ENCODE measurements at places on chromosomes 1 and 21. TPM values are rescaled to one million over a fixed set of nuclear protein-coding genes. Genes with fewer than 3 reads are reported as not detected.
A peak's percentile ranks its signal among the peaks of the same experiment; 100 is the strongest.

- no peak for DNase-seq
Observed at GRCh38 chr1:110255392-110255787, 45.3 kb downstream of the KCNC4 start.

DNA sequence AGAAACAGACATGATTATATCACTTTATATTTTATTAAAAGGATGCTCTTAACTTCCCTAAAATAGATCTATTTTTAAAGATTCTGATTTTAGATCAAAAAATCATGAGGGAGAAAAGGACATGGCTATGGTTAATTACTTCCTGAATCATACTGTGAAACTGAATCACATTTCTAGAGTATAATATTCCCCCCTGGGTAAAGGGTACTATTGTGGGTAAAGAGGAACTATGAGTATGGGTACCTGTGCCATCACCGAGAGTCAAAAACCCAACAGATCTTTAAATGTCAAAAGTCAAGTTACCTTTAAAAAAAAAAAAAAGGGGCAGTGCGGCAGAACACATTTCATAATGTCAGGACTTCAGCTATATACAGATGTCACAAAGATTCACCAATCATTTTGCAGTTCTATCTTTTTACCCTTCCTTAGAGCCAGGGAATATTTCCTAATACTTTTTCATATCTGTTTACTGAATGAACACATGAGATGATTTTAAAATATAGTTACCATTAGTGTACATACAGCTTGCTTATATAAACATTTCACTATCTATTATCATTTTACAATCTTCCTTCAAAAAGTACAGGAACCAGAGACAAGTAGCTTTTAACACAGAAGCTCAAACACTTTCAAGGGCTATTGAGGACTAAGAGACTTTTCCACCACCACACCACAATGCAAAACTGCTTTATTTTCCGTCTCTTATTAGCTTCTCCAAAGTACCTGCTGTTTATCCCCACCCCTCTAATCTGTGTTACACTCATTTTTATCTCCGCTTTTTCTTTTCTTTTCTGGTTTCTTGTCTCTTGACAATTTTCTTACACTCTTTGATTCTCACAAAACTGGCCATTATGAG, 45.0 kb downstream of the EVI5 start:
- no peak for DNase-seq

GRCh38 chr1:201028461-201028889, 5.0 kb upstream of the KIF21B start:
- no peak for DNase-seq

DNA sequence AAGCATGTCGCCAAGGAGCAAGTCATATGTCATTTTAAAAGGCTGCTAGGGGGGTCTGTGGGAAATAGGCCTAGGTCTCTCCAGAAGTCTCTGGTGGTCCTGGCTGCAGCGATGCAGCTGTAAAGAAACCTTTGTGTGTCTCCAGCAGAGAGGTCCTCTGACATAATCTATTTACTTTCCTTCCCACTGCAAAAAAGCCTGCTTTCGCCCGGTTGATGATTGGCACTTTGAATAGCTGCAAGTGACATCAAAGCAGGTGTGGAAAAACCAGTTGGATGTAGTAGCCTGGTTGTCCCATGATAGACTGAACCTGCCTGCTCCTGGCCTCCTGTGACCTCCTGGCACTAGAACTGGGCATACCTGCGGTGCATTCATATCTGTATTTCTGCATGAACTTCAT, 13.8 kb downstream of the RASSF5 start:
- DNase-seq, result no peak

GRCh38 chr1:66546047-66546810, 12.3 kb downstream of the SGIP1 start:
- DNase-seq, result no peak

GRCh38 chr1:209727286-209727685, 22.6 kb downstream of the HSD11B1 start:
- no peak for DNase-seq

DNA sequence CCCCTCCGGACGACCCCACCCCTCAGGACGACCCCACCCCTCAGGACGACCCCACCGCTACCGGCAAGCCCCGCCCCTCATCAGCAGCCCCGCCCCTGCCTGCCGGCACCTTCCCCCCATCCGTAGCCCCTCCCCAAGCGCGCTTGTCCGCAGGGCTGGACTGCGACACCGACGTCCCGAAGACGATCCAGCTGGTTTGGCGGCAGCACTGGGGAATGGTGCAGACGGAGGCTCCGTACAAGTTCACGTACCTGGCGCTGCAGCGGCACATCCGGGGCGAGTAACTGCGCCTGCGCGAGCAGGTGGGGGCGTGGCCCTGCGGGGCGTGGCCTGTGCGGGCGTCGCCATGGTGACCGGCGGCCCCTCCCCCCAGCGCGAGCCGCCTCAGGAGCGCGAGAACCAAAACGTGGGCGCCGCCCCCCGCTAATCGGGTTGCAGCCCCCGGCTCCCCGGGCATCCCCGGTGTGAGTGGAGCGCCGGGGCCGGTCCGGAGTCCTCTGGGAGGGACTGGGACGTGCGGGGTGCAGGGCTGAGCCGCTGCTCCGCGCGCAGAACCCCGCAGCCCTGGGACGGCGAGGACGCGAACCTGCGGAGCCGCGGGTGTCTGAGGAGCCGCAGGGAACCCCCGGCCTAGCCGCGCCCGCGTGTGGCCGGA, 4.9 kb downstream of the RNF223 start:
- peak; percentile 94 for DNase-seq

DNA sequence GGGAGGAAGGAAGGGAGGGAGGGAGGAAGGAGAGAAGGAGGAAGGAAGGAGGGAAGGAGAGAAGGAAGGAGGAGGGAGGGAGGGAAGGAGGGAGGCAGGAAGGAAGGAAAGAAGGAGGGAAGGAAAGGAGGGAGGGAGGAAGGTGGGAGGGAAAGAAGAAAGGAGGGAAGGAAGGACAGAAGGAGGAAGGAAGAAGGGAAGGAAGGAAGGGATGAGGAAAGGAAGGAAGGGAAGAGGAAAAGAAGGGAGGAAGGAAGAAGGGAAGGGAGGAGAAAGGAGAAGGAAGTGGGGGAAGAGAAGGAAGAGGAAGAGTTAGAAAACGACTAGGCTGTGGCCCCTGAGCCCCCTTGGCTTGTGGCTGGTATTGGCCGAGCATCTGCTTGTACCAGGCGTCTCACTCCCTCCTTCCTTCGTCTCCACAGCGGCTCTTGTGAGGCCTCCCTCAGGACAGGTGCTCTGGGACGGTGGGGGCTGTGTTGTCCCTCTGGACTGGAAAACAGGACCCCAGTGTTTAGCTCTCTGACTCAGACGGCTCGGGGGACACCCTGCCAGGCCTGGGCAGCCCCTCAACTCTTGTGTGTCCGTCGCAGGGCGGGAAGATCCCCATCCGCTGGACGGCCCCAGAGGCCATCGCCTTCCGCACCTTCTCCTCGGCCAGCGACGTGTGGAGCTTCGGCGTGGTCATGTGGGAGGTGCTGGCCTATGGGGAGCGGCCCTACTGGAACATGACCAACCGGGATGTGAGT, 36.2 kb upstream of the C1QA start:
- DNase-seq, result no peak

DNA sequence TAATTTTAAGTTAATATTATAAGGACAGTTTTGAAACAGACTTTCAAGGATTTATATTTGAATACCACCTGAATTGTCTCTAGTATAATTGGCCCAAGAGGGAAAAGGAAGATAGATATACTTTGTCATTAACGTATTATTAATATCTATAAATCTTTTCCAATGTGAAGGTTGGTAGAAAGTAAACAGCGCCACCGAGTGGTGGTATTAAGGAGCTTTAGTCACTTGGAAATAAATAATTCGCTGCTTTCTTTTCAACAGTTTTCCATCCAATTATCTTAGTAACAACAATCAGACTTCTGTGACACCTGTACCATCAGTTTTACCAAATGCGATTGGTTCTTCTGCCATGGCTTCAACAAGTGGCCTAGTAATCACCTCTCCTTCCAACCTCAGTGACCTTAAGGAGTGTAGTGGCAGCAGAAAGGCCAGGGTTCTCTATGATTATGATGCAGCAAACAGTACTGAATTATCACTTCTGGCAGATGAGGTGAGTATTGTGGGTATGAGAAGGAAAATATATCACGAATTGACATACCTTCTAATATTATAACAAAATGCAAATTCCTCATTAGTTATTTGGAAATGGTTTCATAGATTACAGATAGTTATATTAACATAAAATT, 37.7 kb downstream of the SH3GLB1 start:
- DNase-seq, result peak; percentile 26

DNA sequence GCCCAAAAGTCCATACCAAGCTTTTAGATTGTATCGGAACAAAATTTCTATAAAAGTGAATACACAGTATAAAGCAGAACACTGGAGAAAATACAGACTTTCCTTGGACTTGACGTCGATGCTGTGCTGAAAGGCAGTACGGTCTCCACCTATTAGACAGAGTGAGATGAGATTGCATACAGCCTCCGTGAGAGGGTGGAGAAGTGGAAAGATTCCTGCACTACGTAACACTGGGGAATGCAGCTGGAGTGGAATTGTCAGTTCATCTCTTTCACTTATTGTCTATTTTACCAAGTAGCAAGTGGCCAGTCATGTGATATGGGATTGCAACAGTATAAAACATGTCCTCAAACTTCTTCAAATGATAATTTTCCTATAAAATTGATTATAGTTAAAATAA, 209.5 kb downstream of the ZP4 start:
- no peak for DNase-seq

- no peak for DNase-seq
Observed at GRCh38 chr1:107889524-107889923, 75.5 kb downstream of the VAV3 start.

GRCh38 chr1:50724626-50725286, 235.3 kb downstream of the FAF1 start:
- DNase-seq, result no peak

DNA sequence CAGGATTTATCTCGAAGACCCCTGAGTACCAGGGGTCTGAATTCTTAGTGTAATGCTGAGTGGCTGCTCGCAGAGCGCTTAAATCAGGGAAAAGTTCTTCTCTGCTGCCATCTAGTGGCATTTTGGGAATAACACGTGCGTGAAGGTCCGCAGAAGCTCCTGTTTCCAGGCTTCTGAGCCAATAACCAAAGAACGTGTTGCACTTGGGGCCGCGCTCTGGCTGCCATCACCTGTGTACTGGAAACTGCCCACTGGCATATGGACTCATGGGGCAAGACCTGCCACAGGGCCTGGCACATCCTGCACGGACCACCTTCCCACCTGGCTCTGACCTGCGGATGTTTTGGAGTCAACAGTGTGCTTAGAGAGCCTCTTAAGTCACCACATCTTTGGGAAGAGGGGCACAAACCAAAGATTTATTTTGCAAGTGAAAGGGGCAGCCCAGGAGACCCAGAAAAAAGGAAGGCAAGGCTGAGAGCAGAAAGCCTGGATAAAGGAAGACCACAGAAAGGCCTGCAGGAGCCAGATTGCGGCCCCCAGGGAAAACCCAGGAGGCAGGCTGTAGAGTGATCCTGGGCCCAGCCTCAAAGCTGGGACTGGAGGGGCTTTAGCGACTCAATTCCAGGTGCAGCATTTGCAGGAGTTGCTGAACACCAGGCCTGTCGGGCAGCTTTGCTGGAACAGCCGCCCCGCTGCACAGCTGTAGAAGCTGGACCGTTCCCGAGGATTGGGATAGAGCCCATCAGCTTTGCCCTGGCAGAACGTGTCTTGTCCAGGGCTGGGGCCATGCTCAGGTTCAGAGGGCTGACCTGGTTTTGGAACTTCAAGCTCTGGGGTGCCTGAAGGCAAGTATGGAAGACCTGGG, 13.0 kb downstream of the CHIT1 start:
- DNase-seq, result no peak

DNA sequence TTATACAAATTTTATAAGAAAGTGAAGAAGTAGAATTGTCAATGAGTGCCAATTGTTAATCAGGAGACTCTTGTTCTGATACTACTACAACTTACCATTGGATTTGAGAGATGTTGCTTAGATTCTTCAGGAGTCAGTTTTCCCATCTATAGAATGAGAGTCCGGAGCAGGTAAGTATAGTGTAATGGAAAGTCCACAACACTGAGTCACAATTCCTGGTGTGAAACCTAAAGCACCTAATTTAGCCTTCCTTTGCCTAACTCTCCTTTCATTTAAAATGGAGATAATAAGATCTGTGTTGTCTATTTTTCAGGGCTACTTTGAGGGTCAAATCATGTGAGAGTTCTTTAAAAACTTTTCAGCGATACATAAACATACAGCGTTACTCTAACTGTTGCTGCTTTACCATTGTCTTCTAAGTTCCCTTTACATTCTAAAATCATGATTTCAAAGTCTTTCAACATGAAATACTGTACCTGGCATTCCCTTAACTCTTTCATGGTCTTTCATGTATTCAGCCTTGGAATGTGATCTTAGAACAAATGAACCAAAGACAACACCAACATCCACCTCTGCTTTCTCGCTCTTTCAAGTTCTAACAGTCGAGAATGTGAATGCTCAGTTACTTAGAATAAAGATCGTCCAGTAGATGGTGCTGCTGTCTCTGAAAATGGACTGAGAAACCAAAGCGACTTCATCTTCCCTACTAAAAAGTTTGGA, 90.9 kb downstream of the SLC30A10 start:
- no peak for DNase-seq

DNA sequence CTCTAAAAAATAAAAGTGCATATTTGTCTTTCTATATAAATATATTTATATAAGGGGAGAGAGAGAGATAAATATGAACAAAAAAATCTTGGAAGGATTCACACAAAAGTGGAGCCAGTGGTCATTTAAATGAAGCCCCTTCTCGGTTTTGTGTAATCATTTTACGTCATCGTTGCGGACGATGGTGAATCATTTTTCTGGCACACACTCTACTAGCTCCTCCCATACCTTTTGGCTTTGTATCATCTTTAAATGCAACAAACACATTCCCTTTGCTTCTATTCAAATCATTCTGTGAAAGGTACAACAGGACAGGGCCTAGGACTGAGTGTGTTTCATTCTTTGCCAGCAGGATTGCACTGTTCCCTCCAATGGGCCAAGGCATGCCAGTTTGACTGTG, 186.8 kb downstream of the TGFB2 start:
- no peak for DNase-seq

GRCh38 chr1:171884475-171884874, 43.2 kb downstream of the DNM3 start:
- DNase-seq, result no peak

DNA sequence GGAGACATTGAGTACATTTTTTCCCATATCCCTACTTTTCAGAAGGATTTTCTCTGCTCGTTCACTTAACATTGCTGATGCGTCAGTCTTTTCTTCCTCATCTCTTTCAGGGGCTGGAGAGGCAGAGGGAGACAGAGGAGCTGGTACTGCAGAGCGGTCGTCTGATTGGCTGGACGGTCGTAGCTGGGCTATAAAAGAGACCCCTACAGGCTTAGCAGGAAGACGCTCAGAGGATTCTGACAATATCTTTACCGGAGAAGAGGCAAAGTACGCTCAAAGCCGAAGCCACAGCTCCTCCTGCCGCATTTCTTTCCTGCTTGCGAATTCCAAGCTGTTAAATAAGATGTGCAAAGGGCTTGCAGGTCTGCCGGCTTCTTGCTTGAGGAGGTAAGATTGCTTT, at the start of gene RGS4:
TSS of gene RGS4 (plus strand) at position 220 of the 400 bp plus-strand sequence. CDS start at position 344, 124 bp downstream.
- no peak for DNase-seq

- DNase-seq, result no peak
Observed at GRCh38 chr1:77659879-77660593, 22.4 kb downstream of the ZZZ3 start.

The RSRP1 gene
- total RNA-seq, result 154 TPM

The SLC16A4 gene
- 0.87 TPM for total RNA-seq

The B3GALT2 gene
- not detected for total RNA-seq

The FAM163A gene
- total RNA-seq, result not detected

The ZNF695 gene
- 0.77 TPM for total RNA-seq

The CDA gene
- not detected for total RNA-seq

The UMODL1 gene
- 0.18 TPM for total RNA-seq

The FCN3 gene
- total RNA-seq, result not detected

The NECAP2 gene
- 58.8 TPM for total RNA-seq

The SYTL1 gene
- total RNA-seq, result 35.1 TPM

Measured in activated naive CD4-positive, alpha-beta T cell treated with anti-CD3 and anti-CD28 coated beads, Interleukin-2, amount 50 U/mL, for 72 hours (primary cell).